ENCODE measurements at places on chromosomes 5 and 9. TPM values are rescaled to one million over a fixed set of nuclear protein-coding genes. Genes with fewer than 3 reads are reported as not detected.

The PCDH1 gene
- total RNA-seq: not detected

The TAF11L10 gene
- total RNA-seq: not detected

The ZDHHC11B gene
- total RNA-seq: not detected

The SHB gene
- total RNA-seq: 33.2 TPM

The ANXA2R gene
- 1.7 TPM for total RNA-seq

The UBAP2 gene
- 16.2 TPM for total RNA-seq

The PIP5K1B gene
- total RNA-seq: not detected

The GRM6 gene
- total RNA-seq: not detected

The FAM200C gene
- 5.6 TPM for total RNA-seq

The SLC28A3 gene
- total RNA-seq: 0.13 TPM

The NEUROG1 gene
- total RNA-seq: not detected

DNA sequence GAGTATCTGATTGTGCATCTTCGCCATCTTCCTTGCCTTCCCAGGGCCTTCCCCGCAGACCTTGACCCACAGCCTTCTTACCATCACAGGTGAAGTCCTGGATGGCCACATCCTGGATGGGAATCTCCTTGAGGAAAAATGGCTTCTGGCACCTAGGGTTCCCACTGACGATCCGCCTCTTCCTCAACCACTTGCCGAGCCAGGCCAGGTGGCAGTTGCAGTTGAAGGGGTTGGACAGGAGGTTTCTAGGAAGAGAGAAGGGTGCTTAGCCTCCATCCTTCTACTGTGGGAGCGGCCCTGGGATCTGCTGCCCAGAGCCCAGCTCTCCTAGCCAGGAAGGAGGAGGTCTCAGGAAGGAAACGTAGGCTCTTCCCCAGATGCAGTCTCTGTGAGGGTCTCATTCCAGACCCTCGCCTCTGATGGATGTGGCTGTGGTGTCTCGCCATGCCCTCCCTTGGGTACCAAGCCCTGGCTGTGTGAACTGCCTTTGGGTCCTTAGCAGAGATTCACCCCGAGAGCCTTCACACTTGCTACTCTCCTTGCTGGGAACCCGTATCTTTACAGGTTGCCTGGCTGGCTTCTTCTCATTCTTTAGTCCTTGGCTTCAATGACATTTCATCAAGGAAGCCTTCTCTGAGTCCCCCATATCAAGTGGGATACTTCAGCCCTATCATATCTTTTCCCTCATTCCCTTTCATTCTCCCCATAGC, 170.4 kb upstream of the PANK3 start:
- no peak for DNase-seq

- DNase-seq: no peak
These were observed 7.4 kb upstream of the UBAC1 start for GRCh38 chr9:135968601-135969000.

- DNase-seq: no peak
These were observed 2.0 kb downstream of the PCDHGC3 start for GRCh38 chr5:141477815-141478214.

GRCh38 chr5:154593071-154593470, 115.0 kb upstream of the HAND1 start:
- peak; percentile 49 for DNase-seq

DNA sequence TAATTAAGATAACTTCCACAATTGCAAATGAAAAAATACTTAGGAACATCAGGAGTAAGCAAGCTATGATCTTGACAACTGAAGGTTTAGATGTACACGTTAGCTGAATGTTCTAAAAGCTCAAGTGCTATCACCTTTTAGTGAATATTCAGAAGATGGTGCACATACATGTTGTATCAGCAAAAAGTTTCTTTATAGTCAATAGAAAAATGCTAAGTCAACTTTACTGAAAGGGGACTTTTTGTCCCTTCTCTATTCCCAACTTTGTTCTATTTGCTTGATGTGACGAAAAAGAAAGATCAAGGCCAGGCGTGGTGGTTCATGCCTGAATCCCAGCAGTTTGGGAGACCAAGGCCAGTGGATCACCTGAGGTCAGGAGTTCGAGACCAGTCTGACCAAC, 7.6 kb upstream of the RGMB start:
- no peak for DNase-seq

DNA sequence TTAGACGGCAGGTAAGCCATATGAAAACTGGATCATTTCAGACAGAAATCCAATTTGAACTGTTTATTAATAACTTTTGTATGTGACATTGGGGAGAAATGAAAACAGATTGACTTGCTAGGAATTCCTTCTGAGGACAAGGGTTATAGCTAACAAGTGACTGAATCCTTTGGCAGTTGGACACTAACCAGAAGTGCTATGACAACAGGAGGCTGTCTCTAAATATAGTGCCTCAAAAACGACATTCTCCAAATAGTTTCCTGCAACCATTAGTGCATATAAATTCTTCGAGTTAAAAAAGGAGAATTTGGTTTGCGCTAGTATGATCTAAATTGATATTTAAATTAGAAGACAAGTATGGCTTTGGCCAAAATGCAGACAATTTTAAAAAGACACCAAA, 338.6 kb downstream of the PTPRD start:
- DNase-seq: no peak

DNA sequence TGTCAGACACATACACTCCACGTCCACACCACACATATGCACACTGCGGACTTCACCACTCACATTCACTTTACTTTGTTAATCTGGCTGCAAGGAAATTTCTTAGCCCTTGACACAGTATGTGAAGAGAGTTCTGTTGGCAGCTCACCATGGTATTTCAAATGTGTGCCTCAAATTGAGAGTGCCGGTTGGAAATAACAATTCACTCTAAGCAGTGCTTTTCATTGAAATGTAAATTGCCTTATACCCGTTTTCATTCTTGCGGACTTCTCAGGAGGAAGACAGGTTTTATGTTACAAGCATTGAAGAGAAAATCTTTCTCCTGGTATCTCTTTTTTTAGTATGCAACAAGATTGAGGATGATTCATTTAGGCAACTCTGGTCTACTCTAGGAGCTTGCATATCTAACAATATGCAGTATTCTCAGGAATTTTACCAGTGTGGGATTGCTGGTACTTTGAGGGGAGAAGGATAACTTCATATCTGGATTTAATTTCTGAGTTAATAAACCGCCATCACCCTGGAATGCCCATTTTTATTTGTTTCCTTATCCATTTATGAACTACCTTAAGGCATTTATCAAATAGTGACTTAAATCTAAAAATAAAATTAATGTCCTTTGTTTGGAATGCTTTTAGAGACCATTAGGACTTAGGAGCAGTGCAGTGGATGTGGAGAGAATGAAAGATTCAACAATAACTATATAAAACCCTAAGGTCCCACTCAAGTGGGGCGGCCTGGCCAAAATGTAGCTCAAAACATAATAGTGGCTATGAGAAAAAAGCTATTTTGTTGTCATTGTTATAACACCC, 87.0 kb downstream of the IQGAP2 start:
- DNase-seq: no peak

DNA sequence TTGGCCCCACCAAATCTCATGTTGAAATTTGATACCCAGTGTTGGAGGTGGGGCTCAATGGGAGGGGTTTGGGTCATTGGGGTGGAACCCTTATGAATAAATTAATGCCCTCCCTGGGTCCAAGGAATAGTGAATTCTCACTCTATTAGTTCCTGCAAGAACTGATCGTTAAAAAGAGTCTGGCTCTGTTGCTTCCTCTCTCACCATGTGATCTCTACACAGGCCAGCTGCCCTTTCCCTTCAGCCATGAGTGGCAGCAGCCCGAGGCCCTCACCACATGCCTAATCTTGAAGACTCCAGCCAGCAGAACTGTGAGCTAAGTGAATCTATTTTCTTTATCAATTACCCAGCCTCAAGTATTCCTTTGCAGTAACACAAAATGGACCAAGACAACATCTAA, 106.0 kb downstream of the CAAP1 start:
- peak; percentile 39 for DNase-seq

DNA sequence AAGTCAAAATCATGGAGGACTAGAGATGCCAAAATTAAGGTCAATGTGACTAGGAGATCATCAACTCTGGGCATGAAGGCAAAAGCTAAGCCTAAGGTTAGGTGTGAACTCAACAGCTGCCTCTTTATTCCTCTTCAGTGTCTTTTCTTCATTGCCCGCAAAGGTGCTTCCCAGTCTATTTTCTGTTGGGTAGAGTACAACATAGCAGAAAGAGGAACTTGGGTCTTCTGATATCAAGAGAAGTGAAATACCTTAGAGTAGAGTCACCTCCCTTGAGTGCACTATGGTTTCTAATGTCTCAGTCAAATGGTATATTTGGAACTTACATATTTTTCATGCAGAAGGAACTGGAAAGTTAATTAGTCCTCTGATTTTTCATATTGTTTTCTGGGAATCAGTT, 122.5 kb upstream of the GRIN3A start:
- DNase-seq: no peak

DNA sequence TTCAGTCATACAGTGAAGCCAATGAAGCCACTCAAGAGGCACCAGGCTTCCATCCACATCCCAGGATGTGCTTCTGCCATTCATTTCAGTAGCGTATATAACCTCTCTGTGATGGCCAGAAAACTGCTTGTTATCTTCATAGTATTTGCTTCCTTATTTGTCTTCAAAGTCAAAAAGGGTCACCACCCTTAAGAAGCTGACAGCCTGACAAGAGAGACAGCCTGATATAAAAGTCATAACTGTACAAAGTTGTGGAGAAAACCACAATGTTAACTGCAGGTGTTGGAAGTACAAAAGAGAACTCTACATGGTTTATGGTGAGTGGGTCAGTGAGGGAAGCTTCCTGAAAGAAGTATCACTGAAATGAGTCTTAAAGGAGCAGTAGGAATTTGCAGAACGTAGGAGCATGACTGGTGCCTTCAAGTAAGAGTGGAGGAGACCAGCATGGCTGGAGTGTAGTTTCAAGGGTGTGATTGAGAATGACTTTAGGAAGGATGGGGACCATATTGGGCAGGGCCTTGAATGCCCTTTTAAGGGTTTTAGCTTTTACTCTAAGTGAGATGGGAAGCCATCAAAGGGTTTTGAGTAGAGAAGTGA, 33.7 kb downstream of the NIM1K start:
- no peak for DNase-seq

GRCh38 chr5:53406630-53407316, 73.7 kb upstream of the FST start:
- DNase-seq: peak; percentile 87

DNA sequence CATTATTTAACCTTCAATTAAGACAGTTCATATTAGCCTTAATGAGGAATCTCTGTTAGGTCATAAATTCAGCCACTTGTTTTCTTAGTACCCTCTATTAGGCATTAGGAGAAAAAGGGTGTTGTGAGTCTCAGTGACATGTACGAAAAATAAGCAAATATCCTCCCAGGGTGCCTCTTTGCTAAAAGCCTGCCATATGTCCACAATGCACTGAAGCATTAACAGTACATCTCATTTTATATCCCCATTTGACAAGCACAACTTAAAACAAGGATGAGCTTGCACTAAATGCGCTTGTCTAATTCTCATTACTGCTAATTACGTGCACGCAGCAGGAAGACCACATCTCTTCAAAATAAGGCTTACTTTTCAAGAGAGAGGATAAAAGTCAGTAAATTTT, 48.4 kb upstream of the SRFBP1 start:
- no peak for DNase-seq

DNA sequence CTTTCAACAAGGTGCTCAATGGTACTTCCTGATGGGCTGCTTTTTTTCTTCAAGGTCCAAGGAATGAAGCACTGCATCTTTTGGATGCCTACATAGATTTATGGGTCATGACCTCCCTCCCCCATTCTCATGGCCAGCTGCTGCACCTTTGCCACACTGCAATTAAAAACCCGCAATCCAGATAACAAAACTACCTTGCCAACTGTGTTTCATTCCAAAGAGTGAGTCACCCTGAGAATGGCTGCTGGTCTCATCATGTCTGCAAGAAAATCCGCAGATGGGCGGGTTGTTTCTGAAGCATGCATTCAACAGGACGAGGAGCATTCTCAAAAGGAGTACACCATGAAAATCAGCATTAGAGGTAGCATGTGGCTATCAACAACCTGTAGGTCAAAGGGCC, 139.8 kb downstream of the ELAVL2 start:
- peak; percentile 76 for DNase-seq

DNA sequence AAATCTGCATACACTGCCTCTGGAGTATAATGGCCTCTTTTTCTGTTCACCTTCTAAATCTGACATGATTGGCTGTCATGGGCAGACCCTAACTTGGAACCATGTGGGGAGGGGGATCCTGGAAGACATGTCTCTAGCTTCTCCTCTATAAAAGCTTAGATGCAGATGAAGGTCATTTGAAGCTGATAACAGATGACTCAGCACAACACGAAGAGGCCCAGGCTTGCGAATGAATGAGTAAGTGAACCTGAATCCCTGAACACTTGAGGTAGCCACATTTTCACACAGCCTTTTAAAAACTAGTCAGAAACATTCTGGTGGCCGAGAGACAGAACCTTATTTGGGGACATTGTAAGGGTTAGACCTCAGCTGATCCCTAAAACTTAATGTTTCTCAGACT, 282.6 kb downstream of the ELAVL2 start:
- no peak for DNase-seq

- peak; percentile 93 for DNase-seq
These were observed 159.2 kb upstream of the GNA14 start for GRCh38 chr9:77807281-77807683.

- DNase-seq: peak; percentile 73
These were observed 57.0 kb downstream of the COL15A1 start for GRCh38 chr9:99000476-99001395.

- peak; percentile 32 for DNase-seq
These were observed 1280.6 kb upstream of the ACO1 start for GRCh38 chr9:31103836-31104235.

DNA sequence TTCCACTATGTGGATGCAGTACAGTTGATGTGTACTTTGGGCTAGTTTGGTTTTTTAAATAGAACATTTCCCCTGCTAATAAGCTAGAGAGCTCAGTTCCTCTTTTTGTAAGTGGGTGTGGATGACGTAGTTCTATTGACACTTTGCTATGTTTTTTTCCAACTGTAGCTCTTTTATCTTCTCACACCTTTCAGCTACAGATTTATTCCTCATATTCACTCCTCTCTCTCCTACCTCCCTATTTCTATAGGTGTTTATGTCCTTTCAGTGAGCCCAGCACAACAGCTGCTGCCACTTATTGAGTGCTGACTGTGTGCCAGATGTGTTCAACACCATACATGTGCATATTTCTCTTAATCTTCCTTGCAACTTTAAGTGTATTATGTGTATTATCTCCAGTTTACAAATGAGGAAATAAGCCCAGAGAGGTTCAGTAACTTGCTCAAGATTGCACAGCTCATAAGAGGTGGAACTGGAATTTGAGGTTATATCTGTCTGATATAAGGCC, 215.7 kb downstream of the SEMA6A start:
- DNase-seq: no peak

GRCh38 chr5:74850789-74851425, 15.3 kb downstream of the FAM169A start:
- DNase-seq: no peak

DNA sequence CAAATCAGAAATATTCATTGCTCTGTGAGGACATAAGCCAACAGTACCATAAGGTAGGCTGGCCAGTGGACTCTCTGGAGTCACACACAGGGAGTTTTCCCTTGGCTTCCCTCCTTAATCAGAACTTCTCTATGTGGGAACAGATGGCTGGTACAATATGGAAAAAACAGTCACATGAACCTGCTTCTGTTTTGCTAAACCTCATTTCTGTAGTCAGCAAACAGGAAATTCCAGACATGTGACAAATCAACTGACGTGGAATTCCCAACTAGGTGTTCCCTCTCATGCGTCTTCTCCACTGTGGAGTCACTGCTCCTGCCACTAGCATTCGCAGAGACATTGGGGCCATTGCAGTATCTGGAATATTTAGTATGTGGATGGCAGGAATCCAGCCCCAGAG, 617.6 kb downstream of the KIF4B start:
- no peak for DNase-seq

- DNase-seq: no peak
These were observed 64.0 kb upstream of the TMC1 start for GRCh38 chr9:72457366-72457765.

- DNase-seq: no peak
These were observed 38.6 kb downstream of the YTHDC2 start for GRCh38 chr5:113552137-113552536.

Data from LHCN-M2 (cell line).